ENCODE measurements at places on chromosomes 7 and 10.

GRCh38 chr7:130560972-130561371 lies 69.1 kb downstream of the MEST start:
- DNase-seq: peak; percentile 4

- no peak for DNase-seq
These were observed 20.5 kb downstream of the SPAG6 start for GRCh38 chr10:22365644-22366434.

DNA sequence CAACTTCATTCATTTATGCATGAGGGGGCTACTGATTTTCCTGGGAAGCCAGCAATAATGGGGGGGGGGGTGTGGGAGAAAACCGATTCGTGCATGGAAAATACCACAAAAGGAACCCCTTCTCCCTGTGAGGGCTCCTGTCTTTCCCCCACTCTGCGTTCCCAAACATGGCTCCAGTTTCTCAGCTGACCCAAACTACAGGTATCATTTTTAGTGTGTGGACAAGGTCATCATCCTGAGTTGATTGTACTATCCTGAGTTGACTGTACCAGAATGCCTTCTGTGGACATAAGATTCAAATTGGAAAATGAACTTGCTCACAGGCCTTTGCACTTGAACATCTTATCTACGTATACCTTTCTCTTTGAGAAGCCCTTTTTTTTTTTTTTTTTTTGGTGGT lies 49.9 kb downstream of the ZRANB1 start:
- no peak for DNase-seq

- no peak for DNase-seq
These were observed 59.0 kb upstream of the GTF2I start for GRCh38 chr7:74598558-74598957.

DNA sequence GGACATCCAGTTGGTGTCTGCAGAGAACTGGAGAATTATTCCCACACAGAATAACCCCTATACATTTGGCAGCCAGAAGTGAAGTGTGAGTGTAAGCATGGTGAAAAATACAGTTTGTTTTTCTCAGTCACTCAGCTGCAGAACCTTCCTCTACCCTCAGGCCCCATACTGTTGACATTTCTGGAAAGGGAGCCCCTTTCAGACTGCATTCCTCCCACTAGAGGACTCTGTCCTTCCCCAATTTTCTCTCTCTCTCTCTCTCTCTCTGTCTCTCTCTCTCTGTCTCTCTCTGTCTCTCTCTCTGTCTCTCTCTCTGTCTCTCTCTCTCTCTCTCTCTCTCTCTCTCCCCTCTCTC lies 86.8 kb upstream of the STEAP1B start:
- no peak for DNase-seq

DNA sequence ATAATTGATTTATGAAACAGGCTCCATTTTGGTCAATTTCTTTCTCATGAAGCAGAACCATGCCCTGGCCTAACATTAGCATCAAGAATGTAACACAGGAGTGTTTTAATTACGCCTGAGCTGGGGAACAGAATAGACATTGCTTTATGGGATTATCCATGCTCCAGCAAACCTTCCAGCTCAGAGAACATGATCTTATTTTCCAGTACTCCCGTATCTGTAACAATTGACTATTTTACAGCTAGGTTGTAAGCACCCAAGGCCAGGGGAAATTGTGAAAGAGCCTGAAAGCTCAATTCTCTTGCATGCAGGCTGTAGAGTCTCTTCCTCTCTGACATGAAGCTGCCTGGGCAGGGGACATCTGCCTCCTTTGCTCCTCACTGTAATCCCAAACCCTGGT lies 30.8 kb upstream of the CRYGN start:
- no peak for DNase-seq

DNA sequence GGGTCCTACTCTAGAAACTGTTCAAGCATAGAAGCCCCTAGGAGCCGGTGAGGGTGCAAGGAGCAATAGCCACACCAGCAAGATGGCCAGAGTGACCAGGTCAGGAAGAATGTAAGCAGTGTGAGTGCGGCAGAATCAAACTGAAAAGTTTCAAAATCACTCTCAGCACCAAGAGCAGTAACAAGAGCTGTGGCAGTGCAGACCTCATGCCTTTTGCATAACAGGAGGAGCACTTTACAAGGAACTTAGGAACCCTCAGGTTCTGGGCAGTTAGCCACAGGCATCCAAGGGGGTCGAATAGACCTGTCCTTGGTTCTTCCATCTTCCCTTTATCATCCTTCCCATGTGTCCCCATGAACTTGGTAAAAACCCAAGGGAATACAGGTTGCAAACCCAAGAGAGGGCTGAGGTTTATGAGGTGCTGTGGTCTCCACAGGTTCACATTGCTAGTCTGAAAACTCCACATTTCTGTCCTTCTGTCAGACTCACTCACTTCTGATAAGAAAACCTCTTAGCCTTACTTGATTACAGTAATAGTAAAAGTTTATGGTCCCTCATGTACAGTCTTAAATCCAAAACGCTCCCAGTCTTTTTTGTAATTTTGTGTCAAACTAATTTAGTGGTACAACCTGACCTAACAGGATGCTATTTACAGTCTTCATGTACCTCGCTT lies 78.4 kb downstream of the PON1 start:
- no peak for DNase-seq

DNA sequence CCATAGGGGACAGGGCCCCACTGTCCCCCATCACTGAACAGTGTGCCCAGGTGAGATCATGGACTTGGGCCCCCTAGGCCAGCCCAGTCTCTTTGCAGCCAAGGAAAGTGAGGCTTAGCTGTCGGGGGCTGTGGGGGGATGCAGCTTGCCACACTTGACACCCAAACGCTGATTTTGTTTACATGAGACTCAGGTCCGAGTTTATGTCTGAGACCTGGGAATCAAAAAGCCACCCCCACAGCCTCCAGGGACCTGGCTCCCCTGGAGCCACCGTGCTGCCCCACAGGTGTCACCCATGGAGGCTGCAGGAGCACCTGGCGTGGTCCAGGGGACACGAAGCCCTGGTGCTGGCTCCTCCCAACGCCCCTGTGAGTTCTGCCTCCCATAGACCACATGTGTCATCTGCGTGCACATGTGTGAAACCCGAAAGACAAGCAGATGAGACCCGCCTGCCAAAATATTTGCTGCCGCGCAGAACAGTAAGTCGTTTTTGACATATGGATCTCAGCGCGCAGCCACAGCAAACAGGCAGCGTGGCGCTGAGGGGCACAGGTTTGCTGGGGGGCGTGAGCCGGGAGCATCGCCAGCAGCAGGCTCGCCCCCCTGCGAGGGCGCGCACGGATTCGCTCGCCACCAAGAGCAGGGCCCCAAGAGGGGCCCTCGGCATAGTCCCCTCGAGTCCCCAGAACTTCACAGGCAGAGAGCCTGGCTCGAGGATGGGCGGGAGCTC lies 112.3 kb downstream of the LHPP start:
- DNase-seq: no peak

DNA sequence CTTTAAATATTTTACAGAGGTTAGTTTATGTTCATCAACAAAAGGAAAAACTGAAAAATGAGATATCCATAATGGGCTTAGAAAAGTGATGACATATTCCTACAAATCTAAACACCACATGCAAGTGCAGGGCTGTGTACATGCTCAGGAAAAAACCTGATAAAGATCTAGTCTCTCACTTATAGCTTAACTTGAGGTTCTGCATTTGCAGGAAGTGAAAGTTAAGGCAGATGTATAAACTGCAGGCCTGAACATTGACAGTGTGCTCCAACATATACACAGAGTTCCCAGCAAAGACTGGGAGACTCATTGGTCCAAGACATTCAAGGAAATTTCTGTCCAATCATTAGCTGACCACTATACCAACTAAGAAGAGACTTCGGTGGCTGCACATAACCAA lies 63.8 kb upstream of the RET start:
- no peak for DNase-seq

- peak; percentile 18 for DNase-seq
These were observed 110.7 kb downstream of the RALA start for GRCh38 chr7:39733881-39734632.

DNA sequence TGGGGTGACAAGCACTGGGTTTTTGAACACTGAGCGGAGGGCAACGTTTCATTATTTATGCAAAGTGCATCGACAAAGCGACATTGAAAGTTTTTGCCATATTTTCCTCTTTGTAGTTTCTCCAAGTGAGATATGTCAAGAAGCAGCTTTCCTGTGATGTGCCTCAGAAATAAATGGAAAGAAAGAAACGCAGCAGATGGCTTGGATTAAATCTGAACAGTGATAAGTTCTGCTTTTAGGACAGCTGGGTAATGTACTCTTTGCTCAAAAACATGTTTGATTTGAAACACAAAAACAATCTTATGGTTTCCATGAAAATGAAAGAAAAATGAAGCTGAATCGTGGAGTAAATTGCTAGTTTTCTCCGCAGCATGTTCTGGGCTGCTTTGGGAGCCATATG lies 166.3 kb downstream of the PTPRN2 start:
- DNase-seq: no peak

- DNase-seq: no peak
These were observed 213.9 kb downstream of the ELFN1 start for GRCh38 chr7:1883834-1884582.

DNA sequence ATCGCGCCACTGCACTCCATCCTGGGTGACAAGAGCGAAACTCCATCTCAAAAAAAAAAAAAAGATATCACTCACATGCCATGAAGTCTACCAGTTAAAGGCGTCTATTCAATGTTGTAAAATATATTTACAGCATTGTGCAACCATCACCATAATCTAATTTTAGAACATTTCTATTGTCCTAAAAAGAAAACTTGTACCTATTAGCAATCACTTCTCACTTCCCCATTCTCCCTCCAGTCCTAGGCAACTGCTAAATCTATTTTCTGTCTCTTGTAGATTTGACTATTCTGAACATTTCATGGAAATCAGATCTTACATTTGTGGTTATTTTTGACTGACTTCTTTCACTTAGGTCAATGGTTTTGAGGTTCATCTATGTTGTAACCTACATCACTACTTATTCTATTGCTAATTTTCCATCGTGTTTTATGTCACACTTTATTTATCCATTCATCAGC lies 25.2 kb upstream of the OTUD1 start:
- no peak for DNase-seq

DNA sequence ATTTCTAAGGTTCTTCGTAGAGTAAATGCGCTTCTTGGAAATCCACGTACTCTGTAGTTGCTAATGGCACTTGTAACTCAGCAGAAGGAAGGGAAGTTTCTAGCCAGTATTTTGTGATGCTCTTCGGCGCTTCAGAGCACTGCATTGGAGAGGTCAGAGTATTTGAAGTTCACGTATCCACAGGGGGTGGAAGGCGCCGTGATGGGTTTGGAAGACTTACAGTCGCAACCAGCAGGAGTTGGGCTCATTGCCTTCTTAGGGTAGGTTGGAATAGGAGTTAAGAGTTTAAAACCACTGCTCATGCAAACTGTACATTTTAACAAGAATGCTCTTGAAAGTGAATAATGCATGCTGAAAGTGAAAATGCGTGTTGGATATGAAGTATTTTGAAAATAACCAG lies 49.1 kb downstream of the SHH start:
- no peak for DNase-seq

DNA sequence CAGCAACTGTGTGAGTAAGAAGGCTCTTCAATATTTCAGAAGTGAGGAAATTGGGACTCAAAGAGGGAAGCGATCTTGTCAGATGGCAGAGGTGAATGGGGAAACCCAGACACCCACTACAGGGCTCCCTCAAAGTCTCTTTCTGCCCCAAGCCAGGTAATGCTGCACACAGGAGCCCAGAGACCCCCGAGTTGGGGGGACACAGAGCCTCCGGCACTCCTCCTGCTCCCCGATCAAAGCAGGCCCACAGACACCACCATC lies 139.4 kb downstream of the TNS3 start:
- DNase-seq: no peak

DNA sequence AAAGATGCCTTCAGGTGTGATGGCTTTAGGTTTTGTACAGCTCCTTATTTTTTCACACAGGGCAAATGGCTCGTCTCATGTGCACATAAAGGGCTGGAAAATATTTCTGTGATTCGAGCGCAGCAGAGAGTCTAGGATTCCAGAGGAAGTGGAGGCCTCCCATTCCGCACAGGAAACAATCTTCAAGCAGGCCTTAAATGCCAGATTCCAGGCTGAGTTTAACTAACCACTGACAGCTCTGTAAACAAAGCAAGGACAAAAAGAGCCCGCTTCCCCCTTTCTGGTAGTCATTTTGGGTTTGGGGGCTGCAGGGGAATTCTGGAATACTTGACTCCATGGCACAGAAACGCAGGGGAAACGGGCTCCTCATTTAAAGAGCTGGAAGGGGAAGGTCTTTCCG lies 87.2 kb downstream of the CALD1 start:
- no peak for DNase-seq

DNA sequence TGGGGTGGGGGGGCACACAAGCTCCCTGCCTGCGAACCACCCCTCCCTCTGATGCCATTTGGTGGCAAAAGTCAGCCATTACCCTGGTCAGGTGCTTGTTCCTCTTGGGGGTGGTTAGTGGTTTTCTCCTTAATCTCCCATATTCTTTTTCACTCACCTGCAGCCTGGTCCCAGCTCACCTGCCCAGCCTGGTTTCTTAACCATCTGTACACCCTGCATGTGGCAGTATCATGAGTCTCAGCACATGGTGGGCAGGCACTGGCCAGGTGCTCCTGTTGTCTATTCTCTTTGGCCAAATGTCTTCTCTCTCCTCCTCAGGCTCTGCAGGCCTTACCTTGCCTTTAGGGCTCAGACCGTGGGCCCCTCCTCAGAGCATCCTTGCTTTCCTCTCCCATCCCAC lies 30.5 kb downstream of the OGDH start:
- DNase-seq: no peak

GRCh38 chr10:127303105-127303504 lies 106.7 kb upstream of the INSYN2A start:
- no peak for DNase-seq
